GM12864 (cell line): ENCODE measurements at places on chromosomes 12 and 14.

DNA sequence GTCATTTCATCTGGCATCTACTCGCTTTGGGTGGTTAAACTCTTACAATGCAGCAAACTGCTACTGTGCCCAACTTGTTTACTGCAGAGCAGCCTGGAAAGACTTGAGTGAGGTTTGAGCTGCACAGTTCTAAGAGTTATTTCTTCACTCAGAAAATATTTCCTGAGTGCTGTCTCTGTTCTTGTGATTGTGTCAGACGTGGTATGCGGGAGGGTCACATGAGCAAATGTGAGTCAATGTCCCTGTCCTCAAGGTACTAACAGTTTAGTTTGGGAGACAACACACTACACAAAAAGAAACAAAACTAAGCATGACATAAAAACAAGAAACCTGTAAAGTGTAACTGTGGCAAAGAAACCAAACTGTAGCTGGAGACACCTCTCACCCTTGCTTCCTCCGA, 32.4 kb downstream of the FLVCR2 start:
- DNase-seq: no peak

- DNase-seq: no peak
Observed at GRCh38 chr12:19967431-19967830, 400.9 kb upstream of the PDE3A start.

- DNase-seq: no peak
Observed at GRCh38 chr14:80770114-80770908, 171.2 kb downstream of the CEP128 start.

- DNase-seq: no peak
Observed at GRCh38 chr12:55955800-55956508, 9.9 kb downstream of the PMEL start.

DNA sequence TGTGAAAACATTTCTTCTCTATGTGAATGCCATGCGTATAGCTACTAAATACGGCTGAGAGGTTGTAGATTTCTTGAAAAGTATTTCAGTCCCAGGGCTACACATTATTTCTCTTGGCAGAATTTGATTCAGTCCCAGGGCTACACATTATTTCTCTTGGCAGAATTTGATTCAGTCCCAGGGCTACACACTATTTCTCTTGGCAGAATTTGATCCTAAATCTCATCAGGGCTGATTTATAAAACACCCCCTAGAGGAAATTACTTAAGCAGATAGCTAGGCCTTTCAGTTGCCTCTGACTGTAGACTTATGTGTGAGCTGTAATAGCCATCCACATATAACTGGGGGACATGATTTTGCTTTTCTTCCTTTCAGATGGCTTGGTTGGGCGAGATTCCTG, 50.4 kb downstream of the AK7 start:
- no peak for DNase-seq

DNA sequence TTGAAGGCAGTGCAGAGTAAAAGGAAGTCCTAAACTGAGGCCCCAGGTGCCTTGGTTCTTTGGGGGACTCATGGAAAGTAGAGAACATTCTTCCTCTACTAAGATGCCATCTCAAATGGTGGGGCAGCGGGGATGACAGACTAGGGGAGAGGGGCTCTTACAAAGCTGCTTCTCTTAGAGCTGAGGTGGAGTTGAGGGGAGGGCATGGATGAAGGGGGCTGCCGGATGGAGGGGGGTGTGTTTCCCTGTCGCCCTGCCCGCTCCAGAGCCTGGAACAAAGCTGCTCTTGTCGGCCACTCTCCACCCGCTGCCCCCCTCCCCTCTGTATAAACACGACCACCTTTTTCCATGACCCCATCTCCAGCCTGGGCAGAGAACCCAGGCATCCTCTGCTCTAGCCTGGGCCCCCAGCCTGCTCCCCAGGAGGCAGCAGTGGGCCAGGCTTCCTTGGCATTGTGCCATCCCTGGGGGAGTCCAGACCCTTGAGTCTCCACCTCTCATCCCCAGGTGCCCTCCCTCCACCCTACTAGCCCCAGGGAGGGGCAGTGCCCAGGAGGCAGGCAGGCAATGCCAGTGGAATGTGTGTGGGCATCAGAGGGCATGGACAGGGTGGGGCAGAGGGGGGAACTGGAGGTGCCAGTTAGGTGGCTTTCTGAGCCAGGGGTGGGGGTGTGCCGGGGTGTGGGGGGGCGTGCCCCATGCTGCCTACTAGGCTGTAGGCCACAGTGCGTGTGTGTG, 1.7 kb downstream of the RARG start:
- no peak for DNase-seq

- DNase-seq: no peak
Observed at GRCh38 chr12:10189653-10190052, 10.8 kb downstream of the TMEM52B start.

DNA sequence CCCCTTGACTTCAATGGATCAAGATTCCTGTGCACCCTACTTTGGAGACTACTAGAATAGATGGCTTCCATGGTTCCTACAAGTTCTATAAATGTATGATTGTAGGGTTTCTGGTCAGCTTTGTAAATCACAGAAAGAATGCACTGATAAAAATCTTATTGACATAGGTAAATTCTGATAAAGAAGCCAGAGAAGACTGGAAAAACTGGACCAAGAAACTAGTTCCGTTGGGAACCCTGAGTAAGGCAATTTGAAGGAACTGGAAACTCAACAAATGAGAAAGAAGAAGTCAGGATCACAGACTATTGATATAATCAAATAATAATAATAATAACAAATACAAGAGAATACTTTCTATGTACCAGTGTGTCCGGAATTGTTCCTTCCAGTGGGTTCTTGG, 15.4 kb upstream of the MGST1 start:
- DNase-seq: no peak

DNA sequence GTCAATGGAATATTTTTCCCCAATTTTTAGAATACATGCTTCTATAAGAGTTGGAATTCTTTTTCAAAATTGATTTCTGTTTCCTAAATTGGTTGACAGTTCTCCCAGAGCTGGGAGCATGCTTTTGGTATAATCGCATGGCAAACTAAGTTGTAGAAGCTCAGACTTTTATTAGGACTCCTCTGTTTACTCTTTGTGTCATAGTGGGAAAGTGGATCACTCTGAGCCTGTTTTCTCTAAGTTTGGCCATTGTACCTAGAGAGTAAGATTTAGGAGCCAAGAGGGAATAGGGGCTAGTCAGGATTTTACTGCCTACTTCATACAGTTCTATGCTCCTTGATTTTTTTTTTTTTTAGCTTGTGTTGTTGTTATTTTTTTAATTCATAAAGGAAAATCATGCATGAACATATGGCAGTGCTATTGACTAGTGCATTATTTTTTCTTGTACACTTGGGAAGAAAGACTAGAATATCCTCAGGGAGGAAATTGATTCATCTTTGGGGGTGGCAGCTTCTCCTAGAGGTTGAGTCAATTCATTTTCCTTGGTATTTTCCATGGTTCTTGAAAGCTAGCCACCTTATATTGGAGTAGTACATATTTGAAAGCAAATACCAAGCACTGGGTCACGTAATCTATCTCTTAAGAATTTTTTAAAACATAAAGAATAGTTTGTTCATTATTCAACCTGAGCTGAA, 77.7 kb upstream of the TRAF3 start:
- no peak for DNase-seq

DNA sequence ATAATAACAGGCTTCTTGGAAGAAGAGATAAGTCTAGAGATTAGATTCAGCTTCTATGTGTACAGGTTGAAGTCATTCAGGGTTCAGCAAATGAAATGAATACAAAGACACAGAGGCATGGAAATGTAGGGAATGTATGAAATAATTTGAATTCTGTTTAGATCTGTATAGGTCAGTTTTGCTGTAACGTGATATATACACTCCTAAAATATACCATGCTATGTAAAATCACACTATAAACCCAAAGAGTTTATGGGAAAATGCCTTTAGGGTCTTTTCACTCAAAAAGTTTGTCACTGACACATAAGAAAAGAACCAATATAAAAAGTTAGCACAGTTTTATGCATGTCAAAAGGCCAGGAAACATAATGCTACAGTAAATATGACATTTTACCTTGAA, 854.0 kb downstream of the LRFN5 start:
- DNase-seq: no peak

DNA sequence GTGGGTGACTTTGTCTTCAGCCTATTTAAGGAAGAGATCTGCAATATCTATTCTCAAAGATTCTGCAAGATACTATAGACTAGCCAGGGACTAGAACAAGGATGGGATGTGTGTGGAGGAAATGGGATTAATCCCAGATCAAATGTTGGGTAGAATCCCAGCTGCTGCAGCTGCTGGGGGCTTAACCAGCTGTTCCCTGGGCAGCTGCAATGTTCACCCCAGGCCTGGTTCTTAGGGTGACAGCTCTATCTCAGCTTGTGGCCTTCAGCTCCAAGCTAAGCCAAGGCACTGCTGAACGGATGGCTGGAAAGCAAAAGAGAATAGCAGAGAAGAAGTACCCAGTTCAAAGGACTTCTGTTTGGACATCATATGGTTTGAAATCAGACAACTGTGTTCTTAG, 10.0 kb upstream of the RHEBL1 start:
- no peak for DNase-seq

- no peak for DNase-seq
Observed at GRCh38 chr14:95502381-95502950, 14.0 kb downstream of the SYNE3 start.

- no peak for DNase-seq
Observed at GRCh38 chr12:102429211-102430154, 50.9 kb downstream of the IGF1 start.

DNA sequence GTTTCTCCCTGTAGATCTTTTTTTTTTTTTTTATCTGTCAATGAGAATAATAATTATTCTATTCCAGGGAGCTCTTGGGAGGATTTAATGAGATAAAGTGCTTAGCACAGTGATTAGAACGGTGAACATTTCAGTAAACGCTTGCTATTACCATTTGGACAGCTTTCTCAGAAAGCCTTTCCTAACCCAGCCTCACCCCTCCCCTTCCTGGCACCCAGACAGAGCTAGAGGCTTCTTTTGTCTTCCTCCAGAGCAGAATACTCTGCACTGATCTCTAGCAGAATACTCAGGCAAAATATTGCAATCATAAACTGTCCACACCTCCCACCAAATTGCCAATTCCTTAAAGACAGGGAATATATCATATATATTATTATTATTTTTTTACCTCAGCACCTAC, 66.6 kb downstream of the ERGIC2 start:
- no peak for DNase-seq
